ENCODE measurements at places on chromosomes 3 and 15. TPM values are rescaled to one million over a fixed set of nuclear protein-coding genes. Genes with fewer than 3 reads are reported as not detected.

GRCh38 chr15:48334260-48334659 lies 3.0 kb downstream of the DUT start:
- no peak for DNase-seq

GRCh38 chr15:62940755-62941361 lies 101.7 kb upstream of the TPM1 start:
- no peak for DNase-seq

- no peak for DNase-seq
Measured at GRCh38 chr3:194632809-194633348, 340 bp downstream of the TMEM44 start.

GRCh38 chr15:33064878-33065277 lies 129.6 kb downstream of the FMN1 start:
- no peak for DNase-seq

- DNase-seq: no peak
Measured at GRCh38 chr3:157082305-157082982, 77.5 kb downstream of the CCNL1 start.

DNA sequence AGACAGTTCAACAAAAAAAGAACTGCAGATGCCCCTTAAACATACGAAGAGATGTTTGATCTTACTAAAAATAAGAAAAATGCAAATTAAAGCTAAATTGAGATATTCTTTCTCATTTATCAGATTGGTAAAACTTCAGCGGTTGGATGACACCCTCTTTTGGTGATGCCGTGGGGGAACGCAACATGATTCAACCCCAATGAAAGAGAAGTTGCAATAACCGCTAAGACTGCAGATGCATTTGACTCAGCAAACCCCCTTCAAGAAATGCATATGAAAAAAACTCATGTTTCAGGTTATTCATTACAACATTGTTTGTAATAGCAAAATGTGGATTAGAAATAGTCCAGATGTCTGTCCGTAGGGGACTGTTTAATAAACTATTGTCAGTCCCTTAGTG lies 3.6 kb downstream of the KLHL6 start:
- no peak for DNase-seq

GRCh38 chr3:171460725-171461524 lies 720 bp upstream of the TNIK start:
- DNase-seq: peak; percentile 32

- peak; percentile 96 for DNase-seq
Measured at GRCh38 chr3:18891641-18892040, 256.7 kb upstream of the KCNH8 start.

GRCh38 chr15:43776101-43776717 lies 557 bp downstream of the ELL3 start:
- DNase-seq: no peak

DNA sequence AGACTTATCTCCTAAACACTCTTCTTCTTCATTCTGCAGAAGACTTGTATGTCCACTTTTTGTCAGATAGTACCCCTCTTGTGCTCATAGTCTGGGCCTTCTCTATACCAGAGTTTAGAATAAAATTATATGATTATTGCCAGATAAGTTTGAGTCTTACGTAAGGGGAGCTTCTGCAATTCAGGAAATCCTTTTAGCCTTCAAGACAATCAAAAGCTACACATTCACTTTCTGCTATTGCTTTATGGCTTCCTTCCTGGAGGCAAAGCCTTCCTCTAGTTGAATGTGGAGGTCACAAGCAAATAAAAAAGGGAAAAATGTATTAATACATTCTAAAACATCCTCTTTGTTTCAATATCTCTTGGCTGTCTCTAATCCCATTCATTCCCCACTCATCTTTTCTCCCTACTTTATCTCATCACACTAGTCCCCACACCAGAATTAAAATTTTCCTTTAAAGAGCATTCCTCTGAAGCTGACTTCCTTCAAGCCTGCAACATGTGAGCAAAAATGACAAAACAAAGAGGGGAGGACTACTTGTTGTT lies 186.8 kb downstream of the CPNE4 start:
- no peak for DNase-seq

DNA sequence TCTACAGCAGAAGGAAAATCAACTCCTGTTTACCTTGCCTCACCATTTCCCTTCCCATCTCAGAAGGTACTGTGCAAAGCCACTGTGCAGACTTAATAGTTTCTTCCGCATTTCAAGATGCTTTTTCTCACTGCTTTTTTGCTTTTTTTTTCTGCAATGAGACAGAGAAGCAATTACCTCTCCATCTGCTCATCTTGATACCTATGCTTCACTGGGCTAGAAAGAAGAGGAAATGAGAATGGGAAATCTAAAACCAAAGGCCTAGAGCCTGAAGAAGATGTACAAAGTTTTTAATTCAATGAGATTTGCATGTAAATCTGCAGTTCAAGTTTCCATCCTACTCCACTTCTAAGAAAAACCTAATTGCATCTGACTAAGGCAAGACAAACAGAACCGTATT lies 238.1 kb upstream of the SETMAR start:
- DNase-seq: no peak

GRCh38 chr15:56653787-56654186 lies 79.5 kb downstream of the ZNF280D start:
- no peak for DNase-seq

- no peak for DNase-seq
Measured at GRCh38 chr3:36743826-36744225, 20.5 kb downstream of the DCLK3 start.

GRCh38 chr3:160479376-160479775 lies 29.8 kb upstream of the TRIM59 start:
- no peak for DNase-seq

DNA sequence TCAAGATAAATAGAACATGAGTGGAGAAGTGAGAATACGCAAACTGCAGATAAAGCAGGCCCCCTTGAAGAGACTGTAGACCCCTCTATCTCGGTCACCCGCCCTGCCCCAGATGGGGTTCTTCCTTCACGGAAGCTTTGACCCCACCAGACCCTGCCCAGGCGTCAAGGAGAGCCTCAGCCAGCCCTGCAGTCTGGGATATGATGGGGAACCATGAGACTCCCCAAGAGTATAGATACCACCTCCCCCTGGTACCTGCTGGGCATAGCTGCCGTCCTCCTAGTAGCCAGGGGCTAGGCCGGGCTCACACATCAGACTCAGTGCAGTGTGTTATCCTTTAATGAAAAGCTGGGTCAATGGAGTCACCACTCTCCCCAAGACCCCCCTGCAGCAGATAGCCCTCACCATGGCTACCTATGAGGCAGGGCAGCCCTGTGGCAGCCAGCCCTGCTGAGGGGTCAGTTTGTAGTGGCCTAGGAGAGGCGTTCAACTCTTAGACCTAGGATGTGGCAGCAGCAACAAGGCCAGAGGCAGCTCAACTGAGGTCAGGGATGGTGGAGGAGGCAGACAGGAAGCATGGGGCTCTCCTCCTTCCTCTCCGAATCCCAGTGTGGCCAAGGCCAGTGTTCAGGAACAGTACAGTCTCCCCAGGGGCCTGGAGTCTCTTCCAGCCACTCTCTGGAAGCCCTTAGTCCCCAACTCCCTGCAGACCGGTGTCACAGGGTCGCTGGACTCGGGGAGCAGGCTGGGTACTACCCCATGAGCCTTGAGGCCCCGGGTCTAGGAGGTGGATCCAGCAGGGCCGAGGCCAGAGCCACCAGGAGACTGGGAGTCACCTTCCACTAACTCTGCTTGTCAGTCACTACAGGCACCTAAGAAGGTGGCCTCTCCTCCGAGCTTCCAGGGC lies 26.1 kb downstream of the PLXNB1 start:
- no peak for DNase-seq

DNA sequence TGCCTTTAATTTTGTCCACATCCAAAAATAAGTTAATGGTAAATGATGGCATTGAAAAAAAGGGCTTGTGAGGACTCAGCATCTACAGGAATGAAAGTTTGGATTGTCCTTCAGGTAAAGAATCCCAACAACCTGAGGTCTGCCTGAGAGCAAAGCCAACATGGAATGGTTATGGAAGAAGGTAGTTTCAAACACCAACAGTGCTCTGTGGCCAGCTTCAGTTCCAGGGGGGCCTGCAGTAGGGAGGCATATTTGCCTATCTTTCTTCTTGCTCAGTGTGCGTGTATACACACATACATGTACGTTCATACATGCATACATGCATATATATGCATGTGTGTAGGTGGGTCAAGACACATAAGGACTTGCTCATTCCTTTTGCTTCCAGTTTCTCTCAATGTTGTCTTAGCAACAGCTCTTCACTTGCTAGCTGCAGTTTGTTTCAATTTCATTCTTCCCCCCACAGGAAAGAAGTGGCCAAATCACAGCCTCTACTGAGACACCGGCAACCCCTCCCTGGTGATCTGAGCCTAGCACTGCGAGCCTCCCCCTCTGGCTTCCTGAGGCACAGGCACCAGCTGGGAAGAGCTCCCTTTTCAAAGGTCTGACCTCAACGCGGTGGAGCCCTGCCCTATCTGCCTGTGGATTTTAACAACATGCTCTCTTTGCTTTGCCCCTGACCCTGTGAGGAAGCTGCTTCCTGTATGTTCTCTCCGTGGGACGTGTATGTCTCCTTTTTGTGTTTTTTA lies 146.2 kb downstream of the KLF13 start:
- peak; percentile 74 for DNase-seq

DNA sequence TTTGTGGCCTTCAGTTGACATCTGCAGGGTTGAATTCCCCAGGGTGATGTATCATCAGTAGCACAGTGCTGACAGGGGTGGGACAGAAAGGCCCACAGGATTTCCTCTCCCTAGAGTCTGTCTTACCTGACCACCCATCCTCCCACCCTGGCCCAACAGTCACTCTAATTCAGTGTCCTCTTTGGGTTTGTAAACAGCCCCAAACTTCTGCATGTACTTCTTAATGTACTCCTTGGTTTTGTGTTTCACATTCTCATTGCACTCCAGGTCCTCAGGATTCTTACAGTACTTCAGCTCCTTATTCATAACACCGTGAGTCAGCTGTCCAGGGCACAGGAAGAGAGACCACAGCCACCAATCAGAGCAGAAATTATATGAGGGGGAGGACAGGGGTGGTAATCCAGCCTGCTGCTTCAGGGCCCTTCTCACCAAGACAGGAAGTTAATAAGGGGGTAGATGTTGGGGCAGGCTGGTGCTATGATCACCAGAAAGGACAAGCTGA lies 37.5 kb downstream of the NBEAL2 start:
- peak; percentile 40 for DNase-seq

DNA sequence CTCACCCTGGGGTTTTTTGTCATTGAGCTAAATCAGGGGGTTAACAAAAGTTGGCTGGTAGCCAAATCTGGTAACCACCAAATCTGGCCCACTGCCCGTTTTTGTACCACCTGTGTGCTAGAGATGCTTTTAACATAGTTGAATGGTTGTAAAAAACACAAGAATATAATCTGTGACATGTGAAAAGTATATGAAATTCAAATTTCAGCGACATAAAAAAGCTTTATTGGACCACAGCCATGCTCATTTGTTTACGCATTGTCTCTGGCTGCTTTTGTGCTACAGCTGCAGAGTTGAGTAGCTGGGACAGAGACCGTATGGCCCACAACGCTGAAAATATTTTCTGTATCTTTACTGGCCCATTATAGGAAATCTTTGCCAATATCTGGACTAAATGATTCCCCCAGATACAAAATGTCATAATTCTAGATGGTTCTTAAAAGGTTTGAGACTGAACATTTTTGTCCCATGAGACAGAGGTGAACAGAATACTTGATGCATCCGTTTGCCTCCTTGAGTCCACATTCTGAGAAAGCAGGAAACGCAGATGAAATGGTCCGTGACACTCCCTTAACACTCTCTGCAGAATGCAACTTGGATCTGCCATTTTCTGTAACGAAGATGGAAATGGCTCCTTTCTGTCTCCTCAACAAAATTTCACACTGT lies 120.9 kb upstream of the PDZRN3 start:
- no peak for DNase-seq

- DNase-seq: no peak
Measured at GRCh38 chr3:136075811-136076210, 110.3 kb downstream of the PPP2R3A start.

- DNase-seq: no peak
Measured at GRCh38 chr15:64774037-64774628, 1.3 kb downstream of the RBPMS2 start.

DNA sequence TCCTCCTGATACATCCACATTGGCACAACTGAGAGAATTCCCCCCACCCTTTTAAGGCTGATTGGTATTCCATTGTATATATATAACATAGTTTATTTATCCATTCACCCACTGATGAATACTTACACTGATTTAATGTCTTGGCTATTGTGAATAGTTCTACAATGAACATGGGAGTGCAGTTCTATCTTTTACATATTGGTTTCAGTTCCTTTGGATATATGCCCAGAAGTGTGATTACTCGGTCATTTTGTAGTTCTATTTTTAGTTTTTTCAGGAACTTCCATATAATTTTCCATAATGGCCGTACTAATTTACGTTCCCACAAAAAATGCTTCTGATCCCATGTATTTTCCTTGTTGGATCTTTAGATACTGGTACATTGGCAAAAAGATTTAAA lies 135.3 kb downstream of the FMN1 start:
- no peak for DNase-seq

DNA sequence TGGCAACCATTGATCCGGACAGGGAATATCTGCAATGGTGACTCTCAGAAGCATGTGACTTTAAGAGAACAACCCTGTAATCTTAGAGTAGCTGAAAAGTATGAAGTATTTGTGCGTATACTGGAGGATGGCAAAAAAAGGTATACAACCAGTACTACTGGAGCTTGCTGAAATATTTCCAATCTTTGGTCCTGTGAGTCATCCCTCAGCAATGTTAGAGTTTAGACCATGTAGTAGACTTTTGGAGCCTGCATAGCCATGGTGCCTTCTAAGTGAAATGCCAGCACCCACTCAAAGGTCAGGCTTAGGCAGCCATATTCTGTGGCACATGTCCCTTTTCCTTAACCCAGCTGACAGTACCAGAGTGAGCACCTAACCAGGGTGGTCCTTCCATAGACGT lies 429.4 kb downstream of the NTRK3 start:
- no peak for DNase-seq

GRCh38 chr15:69701198-69701597 lies 248.6 kb downstream of the RPLP1 start:
- no peak for DNase-seq

GRCh38 chr3:70607469-70607868 lies 295.0 kb upstream of the MDFIC2 start:
- DNase-seq: no peak

- DNase-seq: no peak
Measured at GRCh38 chr3:42134867-42135464, 43.8 kb downstream of the TRAK1 start.

SPG21 gene
- total RNA-seq: 44.4 TPM

DLEC1 gene
- total RNA-seq: 0.09 TPM

FAM131A gene
- total RNA-seq: 3.4 TPM

MED12L gene
- 1.7 TPM for total RNA-seq

GOLGA6A gene
- total RNA-seq: 0.09 TPM

XRN1 gene
- 27.3 TPM for total RNA-seq

SEMA3G gene
- 0.80 TPM for total RNA-seq

UROC1 gene
- total RNA-seq: 0.38 TPM

PGBD4 gene
- 1.4 TPM for total RNA-seq

BCHE gene
- total RNA-seq: 12.4 TPM

GOLGA6D gene
- total RNA-seq: 0.05 TPM

CCR1 gene
- total RNA-seq: 7.0 TPM

SLC2A2 gene
- not detected for total RNA-seq

EFHB gene
- total RNA-seq: 0.94 TPM

SEMA5B gene
- total RNA-seq: 0.99 TPM

NUP210 gene
- 23.8 TPM for total RNA-seq

DUOXA2 gene
- total RNA-seq: 0.05 TPM

All from thymus (tissue), 14 donors.